Stimulated activated CD8-positive, alpha-beta memory T cell treated with anti-CD3 and anti-CD28 coated beads, Interleukin-4, amount 100 ng/mL, for 4 hours (primary cell): ENCODE measurements at places on chromosomes 2 and 18.
A peak's percentile ranks its signal among the peaks of the same experiment; 100 is the strongest.

DNA sequence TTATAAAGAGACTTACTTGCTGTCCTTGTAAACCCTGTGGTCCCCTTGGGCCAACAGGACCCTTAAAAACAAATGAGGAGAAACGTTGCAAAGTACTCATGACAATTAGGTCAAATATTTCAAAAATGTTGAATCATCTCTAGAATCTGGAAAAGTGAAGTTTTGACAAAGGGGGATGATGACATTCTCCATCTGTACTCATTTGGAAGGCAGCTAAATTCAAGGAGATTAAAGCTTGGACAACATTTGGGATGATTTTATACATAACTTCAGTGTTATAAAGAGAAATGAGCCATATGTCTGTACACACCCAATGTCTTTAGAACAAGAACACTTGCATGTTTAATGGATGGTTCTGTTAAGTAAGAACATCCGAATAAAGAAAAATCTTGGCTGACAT lies 92.9 kb downstream of the COL5A2 start:
- DNase-seq = no peak

GRCh38 chr18:42222557-42222956 lies 267.5 kb downstream of the PIK3C3 start:
- DNase-seq = no peak

GRCh38 chr18:3119401-3120341 lies 100.1 kb downstream of the MYOM1 start:
- DNase-seq = no peak

DNA sequence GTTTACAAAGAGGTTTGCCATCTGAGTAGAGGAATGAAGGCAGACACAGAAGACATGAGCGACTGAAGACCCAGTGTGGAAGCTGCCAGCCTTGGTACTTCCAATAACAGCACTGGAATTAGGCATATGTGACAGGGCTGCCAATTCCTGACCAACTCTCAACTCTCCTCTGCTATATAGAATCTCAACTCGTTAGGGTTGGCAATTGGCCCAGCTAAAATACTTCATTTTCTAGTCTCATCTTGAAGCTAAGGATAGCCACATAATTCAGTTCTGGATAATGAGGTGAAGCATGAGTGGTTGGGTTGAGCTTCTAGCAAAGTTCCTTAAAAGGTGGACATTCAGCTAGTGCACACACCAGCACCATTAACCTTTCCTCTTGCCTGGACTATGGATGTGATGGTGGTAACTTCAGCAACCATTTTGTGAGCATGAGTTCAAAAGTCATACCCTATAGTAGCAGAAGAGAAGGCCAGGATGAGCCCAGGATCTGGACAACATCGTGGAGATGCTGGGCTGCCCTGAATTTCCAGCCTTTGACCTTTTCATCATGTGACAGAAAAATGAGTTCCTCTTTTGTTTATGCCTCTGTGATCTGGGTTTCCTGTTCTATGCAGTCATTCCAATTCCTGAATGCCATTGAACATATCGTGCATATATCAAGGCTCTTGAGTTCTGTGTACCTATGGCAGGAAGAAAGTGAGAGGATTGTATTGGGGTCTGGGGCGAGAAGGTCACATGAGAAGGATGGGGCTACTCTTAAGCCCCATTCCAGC lies 68.1 kb upstream of the HAAO start:
- no peak for DNase-seq

GRCh38 chr2:237700512-237701032 lies 73.2 kb downstream of the LRRFIP1 start:
- peak; percentile 62 for DNase-seq

DNA sequence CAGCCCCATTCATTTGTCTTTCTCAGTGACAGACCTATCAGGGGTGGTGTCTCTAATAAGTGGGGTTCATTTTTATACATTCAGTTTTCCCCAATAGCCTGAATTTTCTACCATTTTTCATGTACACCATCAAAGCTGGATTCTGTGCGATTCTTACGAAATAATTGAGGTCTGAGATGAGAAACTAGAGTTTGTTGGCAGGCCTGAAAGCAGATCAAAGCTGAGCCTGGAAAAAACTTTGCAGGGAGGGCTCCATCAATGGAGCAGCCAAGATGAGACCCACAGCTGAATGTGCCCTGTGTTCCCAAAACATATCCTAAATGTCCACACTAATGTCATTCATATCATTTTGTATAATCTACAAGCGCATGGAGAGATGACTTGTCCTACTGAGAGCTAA lies 4.5 kb upstream of the TMEM200C start:
- no peak for DNase-seq

DNA sequence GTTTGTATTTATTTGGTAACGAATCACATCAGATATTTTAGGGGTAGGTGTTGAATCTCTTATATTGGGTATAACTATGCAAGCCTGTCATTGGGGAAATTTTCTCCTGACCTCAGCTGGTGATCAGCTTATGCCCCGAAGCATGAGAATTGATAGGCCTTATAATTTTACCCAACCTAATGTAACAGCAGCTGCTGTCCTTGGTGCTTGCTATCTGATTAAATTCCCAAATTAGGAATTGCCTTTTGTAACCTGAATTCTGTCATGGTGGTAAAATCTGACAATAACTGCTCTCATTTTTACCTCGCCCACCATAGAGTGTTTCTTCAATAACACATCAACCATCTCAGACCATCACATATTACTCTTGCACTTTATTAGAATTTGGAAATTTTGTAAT lies 1542.6 kb upstream of the PIK3C3 start:
- DNase-seq = no peak

GRCh38 chr18:55751476-55751875 lies 163.5 kb upstream of the TCF4 start:
- no peak for DNase-seq

- no peak for DNase-seq
These were observed 19.6 kb upstream of the KCNJ13 start for GRCh38 chr2:232795920-232796319.
